GM12891 (cell line): ENCODE measurements at places on chromosomes 6 and 20.

DNA sequence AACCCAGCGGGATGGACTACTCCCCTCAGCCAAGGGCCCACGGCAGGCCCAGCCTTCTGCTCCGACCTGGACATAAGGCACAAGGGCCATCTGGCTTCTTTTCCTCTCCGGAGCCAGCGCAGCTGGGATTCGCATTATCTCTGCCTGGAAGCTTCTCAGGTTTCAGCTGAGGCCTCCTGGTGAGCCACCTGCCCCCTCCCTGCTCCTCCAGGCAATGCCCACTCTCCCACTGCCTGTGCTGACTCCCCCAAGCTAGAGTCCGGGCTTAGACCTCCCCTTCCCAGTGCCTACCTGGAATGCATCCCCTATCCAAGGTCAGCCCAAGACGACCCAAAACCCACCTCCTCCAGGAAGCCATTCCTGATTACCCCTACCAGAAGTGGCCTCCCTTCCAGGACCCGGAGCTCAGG is 60.7 kb downstream of the EZR start:
- DNase-seq: no peak

GRCh38 chr6:118580585-118581419 is 32.7 kb downstream of the PLN start:
- peak; percentile 12 for DNase-seq

DNA sequence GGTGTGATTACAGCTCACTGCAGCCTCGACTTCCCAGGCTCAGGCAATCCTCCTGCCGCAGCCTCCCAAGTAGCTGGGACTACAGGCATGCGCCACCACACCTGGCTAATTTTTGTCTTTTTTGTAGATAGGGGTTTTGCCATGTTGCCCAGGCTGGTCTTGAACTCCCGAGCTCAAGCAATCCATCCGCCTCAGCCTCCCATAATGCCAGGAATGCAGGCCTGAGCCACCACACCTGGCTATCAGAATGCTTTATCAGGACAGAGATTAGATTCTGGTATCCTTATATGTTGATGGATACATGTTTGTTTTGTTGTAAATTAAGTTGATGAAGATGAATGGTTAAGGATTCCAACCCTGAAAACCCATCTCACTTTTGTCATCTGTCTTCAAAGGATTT is 24.2 kb downstream of the LHFPL5 start:
- DNase-seq: no peak

- no peak for DNase-seq
These were observed 1.2 kb downstream of the VSTM2L start for GRCh38 chr20:37904008-37904642.

DNA sequence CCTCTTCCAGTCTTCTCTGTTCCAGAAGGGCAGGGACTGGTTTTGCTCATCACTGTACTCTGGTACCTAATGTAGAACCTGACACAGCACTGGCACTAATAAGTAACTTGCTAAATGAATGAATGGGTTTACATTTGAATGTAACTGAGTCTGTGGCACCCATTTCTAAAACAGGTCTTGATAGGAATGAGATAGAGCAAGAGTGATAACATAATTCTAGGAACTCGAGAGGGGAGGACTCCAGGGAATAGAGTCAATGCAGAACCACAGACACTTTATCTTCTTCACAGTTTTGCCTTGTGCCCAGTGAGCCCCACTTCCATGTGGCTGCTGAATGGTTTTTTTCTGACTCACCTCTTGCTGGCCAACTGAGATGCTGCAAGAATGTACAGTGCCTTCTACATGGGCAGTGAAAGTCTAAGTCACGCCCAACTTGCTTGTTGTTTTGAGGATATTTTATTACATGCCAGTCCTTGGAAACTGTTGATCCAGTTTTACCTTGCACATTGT is 61.1 kb downstream of the TBC1D7 start:
- no peak for DNase-seq

- no peak for DNase-seq
These were observed 49.5 kb downstream of the TRIM38 start for GRCh38 chr6:26012061-26012460.
